Activated naive CD4-positive, alpha-beta T cell treated with Interleukin-2 at 50 U/mL for 16 hours (primary cell): ENCODE measurements at places on chromosomes 11 and 22.

- no peak for DNase-seq
These were observed 3.3 kb upstream of the EPS8L2 start for GRCh38 chr11:702462-703461.

DNA sequence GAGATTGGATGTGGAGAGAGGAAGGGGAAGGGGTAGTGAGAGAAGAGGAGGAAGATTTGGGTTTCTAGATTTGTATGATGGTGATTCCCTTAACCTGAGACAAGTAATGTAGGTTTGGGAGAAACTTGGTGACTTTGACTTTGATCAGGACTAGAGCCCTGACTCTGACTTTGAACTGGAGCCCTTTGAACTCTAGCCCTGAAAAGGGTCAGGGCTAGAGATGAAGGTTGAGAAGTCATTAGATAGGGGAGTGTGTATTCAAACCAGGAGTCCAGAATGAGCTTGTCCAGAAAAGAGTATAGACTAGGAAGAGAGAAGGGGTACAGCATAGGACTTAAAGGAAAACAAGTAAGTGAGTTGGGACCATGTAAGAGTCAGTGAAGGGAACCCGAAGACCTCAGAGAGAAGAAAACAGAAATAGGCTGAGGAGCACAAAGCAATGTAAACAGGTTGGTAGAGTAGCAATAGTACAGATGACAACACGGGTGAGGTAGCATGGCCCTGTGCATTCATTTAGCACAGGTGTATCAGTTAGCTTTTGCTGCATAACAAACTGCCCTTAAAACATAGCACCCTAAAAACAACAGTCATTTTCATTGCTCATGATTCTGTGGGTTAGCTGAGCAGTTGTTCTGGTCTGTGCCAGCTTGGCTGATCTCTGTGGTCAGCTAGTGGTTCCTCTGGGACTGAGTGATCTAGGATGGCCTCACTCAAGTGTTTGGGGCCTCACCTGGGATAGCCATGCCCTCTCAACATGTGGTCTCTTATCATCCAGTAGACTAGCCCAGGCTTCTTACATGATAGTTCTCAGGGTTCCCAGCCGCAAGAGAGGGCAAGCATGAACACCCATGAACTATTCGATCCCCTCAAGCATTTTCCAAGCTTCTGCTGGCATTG lies 43.1 kb downstream of the C22orf31 start:
- DNase-seq = no peak

GRCh38 chr11:28243581-28243980 lies 135.4 kb downstream of the METTL15 start:
- DNase-seq = no peak

GRCh38 chr11:68825571-68825970 lies 16.1 kb downstream of the CPT1A start:
- DNase-seq = peak; percentile 30

- no peak for DNase-seq
These were observed 17.8 kb downstream of the CD59 start for GRCh38 chr11:33718440-33718839.
